ENCODE measurements at places on chromosomes 16 and 17.

- DNase-seq = no peak
Measured at GRCh38 chr16:58393138-58393504, 850 bp downstream of the GINS3 start.

GRCh38 chr16:11857161-11857560, 5.8 kb upstream of the RSL1D1 start:
- DNase-seq = no peak

DNA sequence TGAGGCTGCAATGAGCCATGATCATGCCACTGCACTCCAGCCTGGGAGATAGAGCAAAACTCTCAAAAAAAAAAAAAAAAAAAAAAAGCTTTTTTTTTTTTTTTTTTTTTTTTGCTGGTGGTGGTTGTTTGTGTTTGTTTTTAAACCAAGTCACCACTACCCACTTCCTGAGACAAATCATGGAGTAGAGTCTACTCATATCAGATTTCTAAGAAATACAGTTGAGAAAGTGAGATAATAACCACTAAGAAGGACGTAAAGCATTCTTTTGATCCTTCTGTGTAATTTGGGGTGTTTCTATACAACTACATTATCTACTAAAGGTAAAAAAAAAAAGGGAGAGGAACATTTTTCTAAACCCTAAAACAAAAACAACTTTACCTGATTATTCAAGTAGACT, 38.0 kb downstream of the AXIN2 start:
- no peak for DNase-seq

GRCh38 chr17:6667516-6667915, 16.0 kb downstream of the C17orf100 start:
- DNase-seq = no peak

DNA sequence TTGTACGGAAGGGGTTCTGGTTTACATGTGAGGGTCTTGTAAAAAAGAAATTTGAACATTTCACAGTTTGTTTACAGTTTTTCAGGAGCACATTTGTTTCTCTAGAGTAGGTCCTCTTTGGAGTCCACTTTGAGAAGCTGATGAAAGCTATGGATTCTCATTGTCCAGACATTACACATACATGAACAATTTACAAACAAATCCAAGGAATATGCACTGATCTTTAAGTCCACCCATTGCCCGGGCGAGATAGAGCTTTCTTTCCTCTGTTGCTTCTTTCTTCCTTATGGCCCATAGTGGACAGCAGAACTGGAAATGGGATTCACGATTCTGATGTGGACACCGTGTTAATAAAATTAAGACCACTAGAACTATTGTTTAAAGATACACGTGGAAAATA, 1.9 kb downstream of the DCAF7 start:
- DNase-seq = no peak

- DNase-seq = no peak
Measured at GRCh38 chr16:67987460-67988160, 7.3 kb upstream of the DPEP3 start.
